Stimulated activated CD8-positive, alpha-beta memory T cell treated with anti-CD3 and anti-CD28 coated beads, Interleukin-4, amount 100 ng/mL, for 48 hours (primary cell): ENCODE measurements at places on chromosomes 11 and 22.

DNA sequence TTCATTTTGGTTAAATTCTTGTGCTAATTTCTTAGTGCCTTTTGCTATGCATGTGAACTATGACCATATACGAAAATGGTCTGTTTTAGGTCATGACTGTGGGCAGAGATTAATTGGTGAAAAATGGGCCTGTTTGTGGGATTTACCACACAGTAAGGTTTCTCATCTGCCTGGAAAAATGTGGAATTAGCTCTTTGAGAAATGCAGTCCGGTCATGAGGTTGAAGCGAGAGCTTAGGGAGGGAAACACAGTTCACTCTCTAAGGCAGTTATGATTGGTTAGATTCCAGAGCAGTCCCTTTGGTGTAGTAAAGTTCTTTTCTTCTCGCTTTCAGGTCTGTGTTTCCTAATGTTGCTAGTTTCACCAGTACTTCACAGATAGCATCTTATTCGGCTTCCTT, 1.2 kb upstream of the PDE3B start:
- DNase-seq: no peak

GRCh38 chr22:27110665-27111451, 453.5 kb downstream of the MIAT start:
- DNase-seq: no peak

DNA sequence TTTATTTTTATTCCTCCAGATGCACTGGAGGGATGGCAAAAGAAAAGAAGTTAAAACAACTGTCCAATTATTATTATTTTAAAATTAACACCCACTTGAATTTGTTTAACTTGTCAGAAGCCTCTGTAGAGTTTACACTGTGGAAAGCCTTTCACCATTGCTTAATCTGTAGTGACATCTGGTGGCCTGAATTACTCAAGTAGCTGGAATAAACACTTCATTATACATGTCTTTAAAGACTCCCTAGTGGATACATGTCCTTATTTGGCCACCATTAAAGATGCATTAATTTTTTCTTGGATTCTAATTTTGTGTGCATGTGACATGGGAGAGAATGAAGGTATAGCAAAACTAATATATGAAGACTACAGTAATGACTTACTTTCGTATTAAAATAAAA, 1496.5 kb downstream of the FAM181B start:
- DNase-seq: no peak

DNA sequence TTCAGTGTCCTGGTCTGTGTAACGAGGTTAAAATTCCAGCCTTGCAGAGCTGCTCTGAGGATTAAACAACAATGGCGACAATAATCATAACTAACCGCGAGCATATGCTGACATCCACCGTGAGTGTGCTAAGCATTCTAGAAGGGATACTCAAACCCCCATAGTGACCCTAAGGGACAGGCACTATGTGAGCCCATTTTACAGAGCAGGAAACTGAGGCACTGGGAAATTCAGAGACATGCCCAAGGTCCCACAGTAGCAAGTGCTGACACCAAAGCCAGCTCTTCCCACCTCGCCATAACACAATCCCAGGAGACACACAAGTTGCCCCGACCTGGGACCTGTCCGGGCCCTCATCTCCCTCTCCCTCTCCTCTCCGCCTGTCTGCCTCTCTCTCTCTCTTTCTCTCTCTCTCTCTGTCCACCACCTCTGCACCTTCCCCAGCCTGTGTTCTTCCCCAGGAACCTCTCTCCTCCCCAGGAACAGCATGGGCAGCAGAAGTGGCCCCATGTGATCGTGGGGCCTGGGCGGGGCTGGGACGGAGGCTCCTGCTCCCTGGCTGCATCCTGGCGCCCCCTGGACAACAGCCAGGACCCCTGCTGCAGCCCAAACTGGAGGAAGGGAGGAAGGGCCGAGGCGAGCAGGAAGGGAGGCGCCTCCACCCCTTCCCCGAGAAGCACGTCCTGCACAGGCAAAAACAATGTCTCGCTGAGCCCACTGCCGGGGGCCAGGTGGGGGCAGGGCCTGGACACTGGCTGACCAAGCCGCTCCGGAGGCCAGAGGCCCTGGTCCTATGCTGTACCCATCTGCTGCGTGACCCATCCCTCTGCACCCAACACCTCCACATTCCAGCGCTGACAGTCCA, 14.8 kb upstream of the MFNG start:
- DNase-seq: no peak

DNA sequence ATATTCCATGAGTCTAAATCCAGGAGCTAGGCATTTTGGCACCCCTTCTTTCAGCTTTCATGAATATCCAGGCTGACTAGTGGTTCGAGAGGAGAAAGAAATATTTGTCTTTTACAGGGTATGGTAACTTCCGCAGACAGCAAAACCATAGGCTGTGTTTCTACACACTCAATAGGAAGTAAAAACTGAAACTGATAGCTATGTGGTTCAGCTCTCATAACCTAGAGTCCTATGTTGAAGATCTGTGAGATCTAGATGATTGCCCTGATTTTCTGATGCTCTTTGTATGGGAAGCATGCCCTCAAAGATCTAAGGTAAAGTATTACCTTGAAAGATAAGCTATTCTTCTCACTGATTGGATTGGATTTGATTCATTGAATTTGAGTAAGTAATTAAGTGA, 118.3 kb downstream of the CD44 start:
- DNase-seq: no peak

GRCh38 chr22:38872831-38873248, 824 bp upstream of the CBX6 start:
- no peak for DNase-seq

GRCh38 chr11:19558189-19558986, 154.2 kb upstream of the NAV2 start:
- no peak for DNase-seq

- no peak for DNase-seq
Observed at GRCh38 chr11:88266919-88267318, 70.6 kb downstream of the CTSC start.

GRCh38 chr11:42205518-42205917, 746.1 kb upstream of the LRRC4C start:
- no peak for DNase-seq

- no peak for DNase-seq
Observed at GRCh38 chr11:12979928-12980689, 29.0 kb upstream of the RASSF10 start.

DNA sequence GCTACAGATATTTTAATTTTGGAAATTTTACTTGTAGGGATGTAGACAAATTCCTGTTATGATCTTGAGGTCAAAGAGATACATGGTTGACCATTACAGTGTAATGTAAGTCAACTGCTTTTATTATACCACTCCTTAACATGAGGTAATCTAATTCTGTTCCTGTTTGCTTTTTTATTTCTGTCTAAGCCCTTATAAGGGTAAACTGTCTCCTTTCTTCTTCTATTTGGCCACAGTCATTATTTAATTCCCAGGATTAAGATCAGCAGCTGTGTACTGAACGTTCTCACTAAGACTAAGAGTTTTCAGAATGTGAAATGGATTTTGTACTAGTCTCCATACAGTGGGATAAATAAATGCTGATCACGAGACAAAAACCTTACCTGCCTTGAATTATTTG, 32.8 kb downstream of the C2CD3 start:
- no peak for DNase-seq

- DNase-seq: no peak
Observed at GRCh38 chr11:93236741-93237675, 39.2 kb upstream of the SLC36A4 start.

DNA sequence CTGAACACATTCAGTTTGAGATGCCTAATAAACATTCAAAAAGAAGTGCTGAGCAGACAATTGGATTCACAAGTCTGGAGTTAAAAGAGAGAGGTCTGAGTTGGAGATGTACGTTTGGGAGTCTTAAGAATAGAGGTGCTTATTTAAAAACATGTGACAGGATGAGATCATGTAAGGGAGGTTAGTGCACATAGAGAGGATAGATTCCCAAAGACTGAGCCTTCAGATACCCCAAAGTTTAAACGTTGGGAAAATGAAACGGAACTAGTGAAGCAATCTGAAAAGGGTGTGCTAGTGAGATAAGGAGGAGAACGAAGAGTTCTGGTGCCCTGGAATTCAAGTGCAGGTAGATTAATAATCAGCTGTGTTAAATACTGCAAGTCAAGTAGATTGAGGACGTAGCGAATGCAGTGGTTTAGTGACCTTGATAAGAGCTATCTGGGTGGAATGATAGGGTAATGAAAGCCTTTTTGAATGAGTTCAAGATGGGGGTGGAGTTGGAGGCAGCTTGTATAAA, 63.7 kb downstream of the HIPK3 start:
- no peak for DNase-seq

GRCh38 chr11:6737872-6738466, 33.8 kb downstream of the OR2AG2 start:
- DNase-seq: peak; percentile 72

DNA sequence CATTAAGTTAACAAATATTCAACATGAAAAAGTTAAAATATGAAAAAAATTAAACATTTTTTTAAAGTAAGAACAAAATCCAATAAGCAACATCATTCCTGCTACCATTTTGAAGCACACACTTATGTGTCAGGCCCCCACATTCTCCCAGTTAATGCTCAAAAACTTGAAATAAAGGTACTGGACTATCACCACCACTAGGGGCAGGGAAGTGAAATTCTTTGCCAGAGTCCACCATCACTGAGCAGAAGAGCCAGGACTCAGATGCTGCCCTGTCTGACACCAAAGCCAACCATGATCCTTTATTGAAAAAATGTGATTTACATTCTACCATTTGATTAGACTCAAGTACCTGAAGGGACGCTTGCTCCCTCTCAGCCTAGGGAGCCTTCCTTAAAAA, 39.1 kb downstream of the PITPNB start:
- no peak for DNase-seq

GRCh38 chr11:115049796-115050195, 371.5 kb downstream of the NXPE2 start:
- DNase-seq: no peak

DNA sequence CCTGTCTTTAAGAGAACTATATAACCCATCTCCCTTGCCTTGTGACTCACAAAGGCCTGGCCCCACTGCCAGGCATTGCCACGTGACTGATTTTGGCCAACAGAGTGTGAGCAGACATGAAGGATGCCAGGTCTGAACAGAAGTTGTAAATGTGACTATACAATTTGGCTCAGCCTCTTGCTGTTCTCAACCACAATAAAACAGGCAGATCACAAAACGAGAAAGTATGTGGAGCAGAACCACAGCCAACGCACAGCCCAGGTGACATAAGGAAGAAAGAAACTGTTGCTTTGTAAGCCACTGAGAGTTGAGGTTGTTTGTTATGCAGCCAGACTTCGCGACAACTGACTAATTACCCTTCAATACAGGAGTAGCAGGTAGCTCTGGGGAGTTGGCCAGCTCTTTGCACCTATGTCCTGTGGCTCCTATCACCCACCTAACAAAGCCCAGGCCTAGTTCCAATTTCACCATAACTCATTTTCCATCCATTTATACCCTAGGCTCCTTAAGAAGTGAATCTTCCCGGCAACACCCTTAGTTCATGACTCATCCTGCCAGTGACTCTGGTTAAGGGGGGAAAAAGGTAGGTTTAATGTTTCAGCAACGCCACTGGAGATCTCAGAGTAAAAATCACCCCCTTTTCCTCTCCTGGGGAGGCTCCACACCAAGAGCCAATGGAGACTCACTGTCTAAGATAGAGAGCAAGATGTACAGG, 53.7 kb downstream of the GALNT18 start:
- peak; percentile 27 for DNase-seq
